ENCODE measurements at places on chromosomes 11 and 22.

GRCh38 chr22:20738394-20739089, 35.4 kb upstream of the SERPIND1 start:
- DNase-seq: no peak

GRCh38 chr11:132943706-132944568, 588.4 kb downstream of the OPCML start:
- no peak for DNase-seq

DNA sequence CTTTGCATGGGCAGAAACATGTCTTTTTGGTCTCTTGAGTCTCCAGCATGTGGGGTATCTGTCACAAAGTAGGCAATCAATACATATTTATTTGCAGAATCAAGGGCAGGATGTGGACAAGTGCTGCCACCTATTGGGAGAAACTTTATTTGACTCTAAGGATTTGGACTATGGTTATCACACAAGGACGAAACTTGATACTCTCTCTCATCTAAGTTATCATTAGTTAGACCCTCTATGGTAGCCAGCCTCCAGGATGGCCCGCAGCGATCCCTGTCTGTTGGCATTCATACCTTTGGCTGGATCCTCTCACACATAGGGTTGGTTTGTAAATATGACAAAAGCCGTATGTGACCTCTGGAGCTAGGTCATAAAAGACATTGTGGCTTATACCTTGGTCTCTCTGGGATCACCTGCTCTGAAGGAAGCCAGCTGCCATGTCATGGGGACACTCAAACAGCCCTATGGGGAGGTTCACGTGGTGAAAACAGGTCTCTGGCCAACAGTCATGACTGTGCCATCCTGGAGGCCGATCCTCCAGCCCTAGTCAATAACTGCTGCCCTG, 1.1 kb upstream of the FBXO7 start:
- no peak for DNase-seq

GRCh38 chr11:6703247-6704063, 20.3 kb upstream of the MRPL17 start:
- DNase-seq: no peak

DNA sequence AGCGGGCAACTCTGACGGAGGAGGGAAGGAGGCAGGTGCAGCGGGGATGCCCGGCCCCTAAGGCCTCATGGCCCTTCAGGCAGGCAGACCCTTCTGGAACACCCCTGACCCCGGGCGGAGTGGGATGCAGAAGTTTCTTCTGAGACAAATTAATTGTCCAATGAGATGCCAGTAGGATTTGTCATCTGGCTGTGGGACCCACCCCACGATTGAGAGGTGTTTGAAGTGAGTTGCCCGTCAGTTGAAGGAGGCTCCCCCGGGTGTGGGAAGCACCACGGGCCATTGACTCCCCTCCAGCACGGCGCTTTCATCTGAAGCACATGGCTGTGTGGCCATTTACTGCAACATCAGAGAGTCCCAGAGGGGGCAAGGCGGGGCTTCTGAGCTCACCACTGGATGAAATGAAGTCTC, 527.8 kb downstream of the BRD1 start:
- DNase-seq: no peak

- DNase-seq: no peak
These were observed 46.2 kb upstream of the A4GALT start for GRCh38 chr22:42766860-42767259.

GRCh38 chr11:4527926-4528325, 17.1 kb upstream of the OR52M1 start:
- DNase-seq: no peak

DNA sequence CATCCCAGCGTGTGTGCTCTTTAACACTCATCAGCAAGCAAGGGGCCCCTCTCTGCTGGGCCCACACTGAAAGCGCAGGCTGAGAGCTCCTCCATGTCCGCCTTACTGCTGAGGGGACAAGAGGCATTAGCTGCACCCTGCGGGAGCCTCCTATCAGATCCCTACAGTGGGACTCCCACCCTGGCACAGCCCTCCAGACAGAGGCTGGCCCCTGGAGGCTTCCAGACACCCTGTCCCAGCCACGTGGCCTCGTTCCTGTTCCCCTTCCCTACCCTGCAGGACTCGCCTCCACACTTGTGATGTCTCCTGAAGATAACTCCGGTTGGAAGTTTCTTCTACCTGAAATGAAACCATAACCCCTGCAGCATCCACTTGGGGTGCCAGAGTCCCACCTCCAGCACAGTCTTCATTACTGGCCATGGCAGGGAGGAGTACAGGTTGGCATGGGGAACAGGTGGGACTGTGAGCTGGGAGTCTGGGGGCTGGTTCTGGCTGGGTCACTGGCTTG, 5.0 kb upstream of the SH3BP1 start:
- DNase-seq: no peak

DNA sequence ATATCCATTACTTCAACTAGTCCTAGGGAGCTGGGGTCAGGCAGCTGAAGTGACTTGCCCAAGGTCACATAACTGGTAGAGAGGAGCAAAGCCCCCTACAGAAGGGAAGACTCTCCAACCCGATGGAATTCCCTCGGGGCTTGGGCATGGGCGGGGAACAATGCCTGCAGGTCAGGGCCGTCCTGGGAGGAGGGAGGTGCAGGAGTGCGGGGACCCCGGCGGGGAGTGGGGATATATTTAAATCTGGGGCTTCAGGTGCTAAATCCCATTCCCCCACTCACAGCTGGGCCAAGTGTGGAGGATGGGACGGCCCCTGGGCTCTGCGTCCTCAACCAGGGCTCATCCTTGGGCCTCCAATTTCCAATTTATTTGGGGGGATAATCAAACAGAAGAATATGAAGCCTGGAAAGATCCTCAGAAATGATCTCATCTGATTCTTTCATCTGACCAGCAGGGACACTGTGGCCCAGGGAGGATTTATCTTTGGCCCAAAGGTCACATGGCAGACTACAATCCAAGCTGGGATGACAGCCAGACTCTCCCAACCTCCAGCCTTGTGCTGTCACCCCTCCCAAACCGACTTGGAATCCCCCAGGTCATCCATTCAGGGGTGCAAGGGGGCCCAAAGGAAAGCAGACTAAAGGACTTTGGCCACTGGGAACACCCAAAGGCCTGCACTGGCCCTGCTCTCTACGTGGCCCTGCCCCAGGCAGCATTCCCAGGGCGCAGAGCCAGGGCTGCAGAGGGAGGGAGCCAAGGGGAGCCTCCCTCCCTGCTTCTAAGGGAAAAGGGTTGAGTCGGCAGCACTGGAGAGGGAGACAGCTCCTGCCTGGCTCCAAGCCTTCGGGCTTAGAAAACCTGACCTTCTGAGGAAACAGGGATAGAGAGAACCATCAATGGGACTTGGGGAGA, 8.7 kb upstream of the C1QTNF6 start:
- DNase-seq: no peak

DNA sequence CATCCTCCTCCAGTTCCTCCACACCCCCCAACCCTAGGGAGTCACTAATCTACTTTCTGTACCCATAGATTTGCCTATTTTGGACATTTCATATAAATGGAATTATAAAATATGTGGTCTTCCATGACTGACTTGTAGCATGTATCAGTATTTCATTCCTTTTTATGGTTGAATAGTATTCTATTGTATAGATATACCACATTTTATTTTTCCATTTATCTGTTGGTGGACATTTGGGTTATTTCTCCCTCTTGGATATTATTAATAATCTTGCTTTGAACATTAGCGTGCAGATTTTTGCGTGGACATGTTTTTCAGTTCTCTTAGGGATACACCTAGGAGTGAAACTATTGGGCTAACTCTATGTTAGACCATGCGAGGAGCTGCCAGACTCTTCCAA, 23.4 kb downstream of the NAT10 start:
- no peak for DNase-seq

- no peak for DNase-seq
These were observed 46.1 kb downstream of the CDKN1C start for GRCh38 chr11:2839395-2839943.

GRCh38 chr11:129637473-129637872, 178.2 kb upstream of the TMEM45B start:
- DNase-seq: no peak

GRCh38 chr11:133907841-133908241, 48.9 kb downstream of the IGSF9B start:
- DNase-seq: no peak

GRCh38 chr11:118894192-118894591, 10.5 kb downstream of the CXCR5 start:
- no peak for DNase-seq

DNA sequence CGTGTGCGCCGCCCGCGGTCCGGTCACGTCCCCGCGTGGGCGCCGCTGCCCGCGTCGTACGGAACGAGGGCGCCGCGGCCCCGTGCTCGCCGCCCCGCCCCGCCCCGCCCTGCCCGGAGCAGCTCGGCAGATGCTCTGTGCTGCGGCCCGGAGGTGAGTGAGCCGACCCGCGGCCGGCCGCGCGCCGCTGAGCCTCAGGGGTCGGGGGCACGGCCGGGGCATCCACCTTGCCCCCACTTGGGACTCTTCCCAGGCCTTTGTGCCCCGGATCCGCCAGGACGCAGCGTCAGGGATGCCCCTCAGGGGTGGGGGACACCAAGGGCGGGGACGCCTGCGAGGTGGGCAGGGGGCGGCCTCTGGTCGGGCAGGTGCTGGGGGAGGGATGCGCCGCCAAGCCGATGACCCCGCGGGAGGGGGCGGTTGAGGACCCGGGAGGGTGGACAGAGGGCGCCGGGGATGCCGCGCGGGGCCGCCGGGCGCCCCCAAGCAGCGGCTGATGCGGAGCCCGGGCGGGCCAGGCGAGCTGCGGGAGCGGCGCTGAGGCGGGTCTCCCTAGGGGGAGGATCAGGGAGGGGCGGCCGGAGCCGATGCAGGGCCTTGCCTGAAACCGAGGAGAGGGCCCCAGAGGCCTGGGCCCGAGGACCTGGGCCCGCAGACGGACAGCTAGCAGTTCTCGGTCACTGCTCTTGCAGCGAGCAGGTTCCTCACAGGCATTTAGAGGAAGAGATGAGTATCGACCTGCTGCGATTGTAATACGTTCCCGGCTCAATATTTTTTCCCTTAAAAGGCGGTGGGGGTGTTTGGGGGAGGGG, at the start of gene GNAZ:
Gene GNAZ, plus strand, starts transcription at position 102 of the 812 bp plus-strand sequence. CDS start 25,177 bp downstream, outside the sequence.
- no peak for DNase-seq

DNA sequence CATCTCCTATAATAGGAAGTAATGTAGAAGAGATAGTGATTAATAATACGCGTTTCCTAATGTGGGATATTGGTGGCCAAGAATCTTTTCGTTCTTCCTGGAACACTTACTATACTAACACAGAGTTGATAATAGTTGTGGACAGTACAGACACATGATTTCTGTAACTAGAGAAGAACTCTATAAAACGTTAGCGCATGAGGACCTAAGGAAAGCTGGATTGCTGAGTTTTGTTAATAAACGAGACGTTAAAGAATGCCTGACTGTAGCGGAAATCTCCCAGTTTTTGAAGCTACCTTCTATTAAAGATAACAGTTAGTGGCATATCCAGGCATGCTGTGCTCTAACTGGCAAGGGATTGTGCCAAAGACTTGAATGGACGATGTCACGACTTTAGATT, 83.3 kb downstream of the GGT1 start:
- no peak for DNase-seq

GRCh38 chr11:122375687-122376399, 259.8 kb upstream of the BLID start:
- DNase-seq: no peak

DNA sequence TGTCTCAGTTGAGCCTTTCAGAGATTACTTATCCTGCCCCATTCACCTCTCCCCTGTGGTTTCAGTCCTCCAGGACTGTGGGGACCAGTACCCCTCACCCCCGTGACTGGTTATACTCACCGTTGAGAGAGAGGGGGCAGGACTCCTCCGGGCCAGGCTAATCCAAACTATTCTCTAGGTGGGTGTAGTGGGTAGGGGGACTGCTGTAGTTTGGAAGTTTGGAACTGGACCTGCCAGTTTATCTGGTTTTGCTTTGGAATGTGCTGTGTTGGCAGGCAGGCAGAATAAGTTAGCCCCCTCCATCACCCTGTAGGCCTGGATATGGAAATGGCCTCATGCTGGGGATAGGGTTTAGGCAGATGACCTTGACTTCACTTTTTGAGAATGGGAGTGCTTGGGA, 13.5 kb downstream of the TEAD1 start:
- DNase-seq: no peak

GRCh38 chr22:19448076-19448607, 631 bp upstream of the C22orf39 start:
- DNase-seq: no peak
